ENCODE measurements at places on chromosomes 13 and 19.

GRCh38 chr13:107969546-107969945, 245.8 kb downstream of the LIG4 start:
- DNase-seq, result no peak

DNA sequence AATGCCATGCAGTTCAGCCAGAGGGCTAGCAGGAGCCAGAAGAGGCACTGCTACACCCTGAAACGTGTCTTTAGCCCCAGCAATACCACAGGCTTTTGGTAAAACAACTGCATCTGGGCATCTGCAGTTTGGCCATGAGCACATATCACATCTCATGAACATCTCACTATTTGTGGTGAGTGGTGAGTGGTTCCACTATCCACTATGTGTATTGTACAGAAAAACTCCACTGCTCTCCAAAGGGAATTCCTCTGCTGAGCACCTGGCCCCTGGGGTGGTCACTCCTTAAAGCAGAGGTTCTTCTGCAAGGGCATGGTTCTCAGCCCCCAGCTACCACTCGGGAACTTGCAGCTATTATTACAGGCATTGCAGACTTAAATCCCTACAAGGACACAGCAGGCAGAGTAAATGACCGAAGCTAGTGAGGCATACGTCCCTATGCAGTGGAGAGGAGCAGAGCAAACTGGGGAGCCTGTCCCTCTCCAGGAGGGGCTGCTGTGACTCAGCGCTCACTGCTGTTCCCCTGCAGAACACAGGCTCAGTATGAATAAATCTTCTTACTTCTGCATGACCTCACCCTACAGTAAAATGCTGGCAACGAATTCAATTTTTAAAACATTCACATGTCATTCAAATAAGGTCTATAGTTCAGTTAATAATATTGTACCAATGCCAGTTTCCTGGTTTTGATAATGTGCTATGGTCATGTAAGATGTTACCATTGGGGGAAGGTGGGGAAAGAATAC, 332.4 kb upstream of the ZNF507 start:
- no peak for DNase-seq

DNA sequence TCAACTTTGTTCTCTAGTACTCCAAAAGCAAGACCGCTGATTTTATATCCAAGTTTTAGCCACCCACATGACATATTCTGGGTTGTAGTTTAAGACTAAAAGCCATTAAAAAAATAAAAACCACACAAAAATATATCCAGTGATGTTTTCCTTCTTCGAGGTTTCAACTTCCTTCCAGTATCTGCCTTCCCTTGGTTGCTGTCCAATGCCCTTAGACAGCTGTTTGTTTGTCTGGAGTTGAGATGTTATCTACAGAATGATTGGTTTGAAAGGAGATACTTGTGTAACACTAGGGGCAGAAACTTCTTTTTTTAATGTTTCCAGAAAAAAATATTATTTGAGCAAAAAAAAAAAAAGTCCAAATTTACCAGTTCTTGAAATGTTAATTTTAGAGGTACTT, 591.5 kb upstream of the PCDH9 start:
- no peak for DNase-seq

DNA sequence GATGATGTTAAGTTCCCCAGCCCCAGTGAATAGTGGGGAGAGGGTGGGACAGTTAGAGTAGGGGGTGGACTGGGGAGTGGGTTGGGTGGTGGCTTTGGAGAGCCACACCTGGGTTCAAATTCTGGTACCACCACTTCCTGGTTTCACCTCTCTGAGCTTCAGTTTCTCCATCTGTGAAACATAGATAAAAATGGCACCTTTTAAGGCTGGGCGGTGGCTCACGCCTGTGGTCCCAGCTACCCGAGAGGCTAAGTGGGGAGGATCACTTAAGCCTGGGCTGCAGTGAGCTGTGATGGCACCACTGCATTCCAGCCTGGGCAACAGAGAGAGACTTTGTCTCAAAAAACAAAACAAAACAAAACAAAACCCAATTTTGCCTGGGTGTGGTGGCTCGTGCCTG, 5.9 kb downstream of the VAV1 start:
- DNase-seq, result no peak

DNA sequence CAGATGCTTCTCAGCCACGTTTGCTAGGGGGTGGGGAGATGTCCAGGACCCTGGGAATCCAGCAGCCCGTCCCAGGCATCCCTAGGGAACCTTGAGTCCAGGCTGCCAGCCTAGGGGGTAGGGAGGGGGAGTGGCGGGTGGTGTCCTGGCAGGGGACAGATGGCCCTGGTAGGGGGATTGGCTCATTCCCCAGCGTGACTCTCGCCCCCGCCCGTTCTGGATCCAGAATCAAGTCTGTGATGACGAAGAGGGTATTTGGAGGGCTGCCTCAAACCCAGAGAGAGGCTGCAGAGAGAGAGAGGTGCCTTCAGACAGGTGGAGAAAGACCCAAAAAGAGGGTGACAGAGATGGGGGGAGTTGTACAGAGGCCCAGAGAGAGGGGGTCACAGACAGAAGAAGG, 4.1 kb downstream of the SLC17A7 start:
- DNase-seq, result no peak

- no peak for DNase-seq
Measured at GRCh38 chr13:46050771-46051170, 1.8 kb downstream of the ZC3H13 start.

- peak; percentile 33 for DNase-seq
Measured at GRCh38 chr13:78603240-78603957, at the start of gene POU4F1. TSS of gene POU4F1 (minus strand) at chr13:78603552. CDS start at chr13:78603326, 226 bp downstream.
